ENCODE measurements at places on chromosomes 6 and 20. TPM values are rescaled to one million over a fixed set of nuclear protein-coding genes. Genes with fewer than 3 reads are reported as not detected.

DNA sequence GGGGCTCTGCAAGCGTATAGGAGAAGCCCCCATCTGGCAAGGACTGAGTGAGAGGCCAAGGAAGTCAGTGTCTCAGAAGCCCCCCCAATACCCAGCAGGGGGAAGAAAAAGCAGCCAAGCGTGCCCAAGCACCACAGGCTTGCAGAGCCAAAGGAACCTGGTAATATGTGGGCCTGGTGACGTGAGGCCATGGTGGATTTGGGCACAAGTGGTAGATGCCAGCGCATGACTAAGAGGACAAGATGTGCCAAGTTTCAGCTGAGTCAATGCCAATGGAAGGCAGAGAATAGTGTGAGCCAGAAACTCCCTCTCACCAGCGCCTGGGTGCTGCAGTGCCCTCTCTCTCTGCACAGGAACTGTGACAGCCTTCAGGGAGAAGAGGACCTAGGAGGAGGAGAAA lies 110.0 kb downstream of the QRSL1 start:
- peak; percentile 72 for DNase-seq

GRCh38 chr6:20241102-20241501 lies 28.8 kb upstream of the MBOAT1 start:
- DNase-seq, result no peak

DNA sequence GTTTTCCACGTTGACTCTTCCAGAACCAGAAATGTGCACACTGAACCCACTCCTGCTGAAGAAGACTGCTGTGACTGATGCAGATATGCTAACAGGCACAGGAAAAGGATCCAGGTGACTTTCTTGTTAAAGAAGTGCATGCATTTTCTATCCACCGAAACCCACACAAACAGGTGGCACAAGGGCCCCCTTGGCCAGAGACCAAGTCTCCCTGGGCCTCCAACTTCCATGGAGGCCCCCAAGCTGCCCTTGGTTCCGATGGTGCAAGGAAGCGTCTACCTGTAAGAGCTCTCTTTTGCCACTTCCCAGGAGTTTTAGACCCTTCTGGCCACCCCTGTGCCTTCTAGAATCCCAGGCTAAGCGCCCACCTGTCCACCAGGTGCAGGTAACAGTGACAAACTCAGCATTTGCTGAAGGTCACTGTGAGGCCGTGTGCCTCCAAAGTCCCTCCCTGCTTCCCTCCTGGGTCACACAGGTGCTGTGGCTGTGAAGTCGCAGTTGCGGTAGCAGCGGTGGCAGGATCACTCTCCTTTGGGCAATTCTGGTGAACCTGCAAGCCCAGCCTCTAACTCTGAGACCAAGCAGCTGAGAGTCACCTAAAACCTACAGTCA lies 134.8 kb downstream of the PXDC1 start:
- DNase-seq, result no peak

DNA sequence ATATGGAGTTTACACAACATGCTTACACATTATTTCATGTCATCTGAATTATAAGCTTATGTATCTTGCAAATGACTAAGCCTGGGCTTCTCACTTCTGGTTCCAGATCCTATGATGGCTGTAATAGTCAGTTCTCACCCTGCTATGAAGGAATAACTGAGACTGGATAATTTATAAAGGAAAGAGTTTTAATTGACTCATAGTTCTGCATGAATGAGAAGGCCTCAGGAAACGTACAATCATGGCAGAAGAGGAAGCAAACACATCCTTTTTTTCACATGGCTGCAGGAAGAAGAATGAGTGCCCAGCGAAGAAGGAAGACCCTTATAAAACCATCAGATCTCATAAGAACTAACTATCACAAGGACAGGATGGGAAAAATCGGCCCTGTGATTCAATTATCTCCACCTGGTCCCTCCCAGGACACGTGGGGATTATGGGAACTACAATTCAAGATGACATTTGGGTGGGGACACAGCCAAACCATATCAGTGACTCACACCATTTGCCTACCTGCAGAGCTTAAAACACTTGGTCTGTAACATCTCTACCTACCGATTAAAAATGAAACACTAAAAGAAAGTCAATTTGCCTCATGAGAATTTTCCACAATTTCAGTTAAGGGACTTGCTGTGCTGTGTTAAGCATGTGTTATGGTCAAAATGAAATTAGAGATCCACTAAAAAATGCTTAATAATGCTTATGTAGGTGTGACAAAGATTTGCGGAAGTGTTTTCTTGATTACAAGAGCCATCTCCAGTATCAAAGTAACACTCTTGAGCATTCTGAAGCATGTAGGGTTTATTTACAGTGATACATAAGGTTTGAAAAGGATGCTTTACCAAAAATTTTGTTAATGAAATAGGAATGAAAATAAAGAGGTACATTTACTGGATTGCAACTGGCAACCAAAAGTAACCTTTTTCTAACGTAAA lies 2.2 kb upstream of the RWDD1 start:
- DNase-seq, result no peak

GRCh38 chr6:54706844-54707605 lies 139.5 kb upstream of the FAM83B start:
- no peak for DNase-seq

GRCh38 chr6:165675120-165675519 lies 12.1 kb upstream of the PDE10A start:
- DNase-seq, result no peak

- peak; percentile 73 for DNase-seq
These were observed 89.4 kb downstream of the GRM4 start for GRCh38 chr6:34056305-34057108.

DNA sequence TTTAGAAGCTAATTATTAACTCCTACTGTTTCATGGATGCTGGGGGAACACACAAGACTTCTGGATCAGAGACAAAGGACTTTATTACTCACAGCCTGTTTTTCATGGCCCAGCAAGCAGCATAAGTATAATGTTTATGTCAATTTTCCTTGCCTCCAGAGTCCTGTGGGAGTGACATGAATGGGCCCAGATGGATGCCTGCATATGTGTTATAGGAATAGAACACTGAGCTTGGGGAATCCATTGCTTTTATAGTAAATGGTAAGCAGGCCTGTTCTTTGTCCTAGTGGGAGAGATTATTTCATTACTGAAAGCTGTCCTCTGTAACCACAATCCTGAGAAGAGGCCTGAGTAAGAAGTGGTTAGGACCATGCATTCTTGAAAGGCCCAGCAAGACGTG lies 25.6 kb downstream of the BLTP3A start:
- DNase-seq, result no peak

DNA sequence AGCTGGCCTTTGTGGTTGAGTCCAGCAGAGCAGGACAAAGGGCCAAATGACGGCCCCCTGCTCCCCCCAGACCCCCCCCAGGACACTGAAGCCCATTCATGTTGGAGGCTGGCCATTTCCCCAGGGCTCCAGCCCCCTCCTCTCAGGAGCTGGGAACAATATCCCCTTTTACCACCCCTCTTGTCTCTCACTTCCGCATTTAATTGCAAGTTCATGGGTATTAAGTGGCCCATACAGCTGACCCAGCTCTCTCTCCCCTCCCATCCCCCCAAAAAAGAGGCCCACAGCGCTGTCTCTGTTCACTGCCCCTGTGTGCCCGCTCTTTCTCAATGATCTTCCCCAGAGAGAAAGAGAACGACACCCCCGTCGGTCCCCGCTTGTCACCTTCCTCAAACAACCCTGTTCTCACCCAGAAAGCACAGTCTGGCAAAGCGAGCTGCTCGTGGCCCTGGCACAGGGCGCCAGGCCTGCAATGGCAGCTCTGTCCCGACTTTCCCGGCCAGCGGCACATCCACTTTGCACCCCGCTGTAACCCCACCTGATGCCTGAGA lies 30.4 kb downstream of the PREX1 start:
- peak; percentile 41 for DNase-seq

GRCh38 chr6:157726892-157727628 lies 96.0 kb upstream of the SNX9 start:
- no peak for DNase-seq

DNA sequence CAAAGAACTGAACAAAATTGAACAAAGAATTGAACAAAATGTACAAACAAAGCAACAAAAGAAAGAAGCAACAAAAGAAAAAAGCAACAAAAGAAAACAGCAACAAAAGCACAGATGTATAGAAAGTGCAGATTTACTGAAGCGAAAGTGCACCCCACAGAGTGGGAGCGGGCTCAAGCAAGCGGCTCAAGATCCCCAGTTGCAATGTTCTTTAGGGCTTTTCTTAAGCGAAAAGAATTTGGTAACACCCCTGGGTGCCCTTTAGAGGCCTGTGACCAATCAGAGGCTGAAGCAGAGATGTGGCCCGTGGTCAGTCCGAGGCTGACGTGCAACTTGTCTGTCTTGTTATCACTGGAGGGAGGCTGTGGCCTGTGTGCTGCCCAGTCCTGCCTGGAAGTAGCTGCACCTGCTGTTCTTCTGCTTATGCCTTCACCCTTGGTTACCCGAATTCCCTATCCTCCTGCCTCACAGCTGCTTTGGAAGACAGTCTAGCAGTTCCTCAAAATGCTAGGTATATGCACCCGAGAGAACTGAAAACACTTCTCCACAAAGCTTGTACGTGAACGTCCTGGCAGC lies 13.2 kb upstream of the KIF25 start:
- no peak for DNase-seq

GRCh38 chr6:166330612-166331011 lies 11.7 kb downstream of the SFT2D1 start:
- DNase-seq, result no peak

GRCh38 chr20:37259031-37259430 lies 2.6 kb downstream of the GHRH start:
- DNase-seq, result no peak

MAK gene
- 0.25 TPM for total RNA-seq

RIPPLY2 gene
- total RNA-seq, result 0.24 TPM

TNFRSF6B gene
- 0.31 TPM for total RNA-seq

FAM83D gene
- total RNA-seq, result 0.08 TPM

NFATC2 gene
- total RNA-seq, result 8.3 TPM

TRERF1 gene
- 1.6 TPM for total RNA-seq
